ENCODE measurements at places on chromosomes 2 and 18.
A peak's percentile ranks its signal among the peaks of the same experiment; 100 is the strongest.

GRCh38 chr2:173323371-173323770 lies 31.3 kb upstream of the CDCA7 start:
- DNase-seq, result no peak

DNA sequence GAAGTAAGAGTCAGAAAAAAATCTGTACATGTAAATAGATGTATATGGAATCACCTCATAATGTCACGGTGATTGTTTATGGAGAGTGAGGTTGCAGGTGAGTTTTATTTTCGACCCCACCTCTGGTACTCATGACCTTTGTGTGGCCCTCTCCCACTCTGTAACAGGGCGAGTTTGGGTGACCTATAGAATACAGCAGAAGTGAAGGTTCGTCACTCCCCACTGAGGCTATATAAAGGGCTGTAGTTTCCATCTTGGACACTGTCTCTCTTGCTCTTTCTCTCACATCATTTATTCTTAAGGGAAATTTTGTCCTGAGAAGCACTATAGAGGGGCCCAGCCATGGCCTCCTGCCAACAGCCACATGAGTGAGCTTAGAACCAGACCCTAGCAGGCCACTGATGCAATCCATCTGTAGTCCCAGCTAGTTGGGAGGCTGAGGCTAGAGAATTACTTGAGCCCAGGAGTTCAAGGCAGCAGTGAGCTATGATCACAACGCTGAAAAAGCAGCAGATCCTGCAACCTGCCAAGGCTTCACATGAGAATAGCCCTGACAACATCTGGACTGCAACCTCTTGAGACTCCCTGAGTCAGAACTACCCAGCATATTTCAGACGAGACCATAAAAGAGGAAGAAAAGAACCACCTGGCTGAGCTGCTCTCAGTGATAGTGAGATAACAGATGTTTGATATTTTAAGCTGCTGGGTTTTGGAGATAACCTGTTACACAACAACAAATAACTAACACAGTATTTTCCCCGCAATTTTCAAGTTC lies 74.3 kb upstream of the SLC1A4 start:
- DNase-seq, result peak; percentile 37

GRCh38 chr2:26346454-26347053 lies at the start of gene ADGRF3:
ADGRF3 (minus strand) TSS chr2:26346789; CDS start chr2:26346234, 555 bp downstream.
- DNase-seq, result peak; percentile 75

- DNase-seq, result no peak
Observed at GRCh38 chr18:50071397-50071796, 123.5 kb downstream of the MYO5B start.

DNA sequence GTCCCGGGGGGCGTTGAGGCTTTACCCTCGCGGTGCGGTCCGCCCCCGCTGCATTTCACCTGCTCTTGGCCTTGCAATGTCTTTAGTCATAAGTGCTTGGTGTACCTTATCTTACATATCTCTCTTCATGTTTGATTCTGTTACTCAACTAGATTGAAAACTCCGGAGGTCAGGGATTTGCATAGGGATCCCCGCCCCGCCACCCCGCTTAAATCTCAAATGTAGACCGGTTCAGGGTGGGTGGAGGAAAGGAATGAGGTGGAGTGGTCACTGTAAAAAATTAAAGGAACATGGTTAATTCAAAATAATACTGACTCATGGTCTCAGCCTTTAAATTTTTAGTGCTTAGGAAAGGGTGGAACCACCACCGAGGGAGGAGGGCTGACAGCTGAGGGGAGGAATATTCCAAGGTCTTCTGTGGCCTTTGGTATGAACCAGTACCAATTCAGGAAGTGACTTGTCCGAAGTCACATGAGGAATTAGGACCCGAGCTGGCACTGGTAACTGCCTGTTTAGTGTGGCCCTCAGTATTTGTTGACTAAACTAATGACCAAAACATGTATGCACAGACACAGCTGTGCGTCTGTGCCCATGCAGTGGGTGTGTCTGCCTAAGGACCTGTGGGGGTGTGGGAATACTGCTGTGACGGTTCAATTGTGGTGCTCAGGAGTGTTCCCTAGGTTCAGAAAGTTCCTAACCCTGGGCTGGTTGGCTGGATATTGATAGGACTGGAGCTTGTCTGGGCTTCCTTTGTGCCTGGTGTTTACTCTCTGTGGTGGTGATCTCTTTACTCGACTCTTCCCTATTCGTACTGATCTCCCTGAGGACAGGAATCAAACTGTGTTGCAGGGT lies 1.0 kb downstream of the PLEKHB2 start:
- DNase-seq, result peak; percentile 49

DNA sequence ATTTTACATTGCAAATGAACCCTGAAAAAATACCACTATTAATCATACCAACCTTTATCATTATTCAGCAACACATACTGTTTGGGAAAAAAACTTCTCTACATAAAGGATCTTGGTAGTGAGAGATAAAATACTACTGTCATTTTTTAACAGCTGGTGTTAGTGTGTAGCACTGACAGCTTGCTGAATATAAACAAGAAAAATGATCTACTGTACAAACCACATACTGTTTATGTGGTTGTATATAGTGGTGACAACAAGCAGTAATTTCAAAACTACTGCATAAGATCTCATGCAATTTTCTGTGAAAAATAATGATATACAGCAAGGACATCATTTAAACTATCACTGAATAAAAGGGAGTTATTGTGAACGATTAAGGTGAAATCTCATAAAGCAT lies 601.2 kb downstream of the LRP1B start:
- no peak for DNase-seq

DNA sequence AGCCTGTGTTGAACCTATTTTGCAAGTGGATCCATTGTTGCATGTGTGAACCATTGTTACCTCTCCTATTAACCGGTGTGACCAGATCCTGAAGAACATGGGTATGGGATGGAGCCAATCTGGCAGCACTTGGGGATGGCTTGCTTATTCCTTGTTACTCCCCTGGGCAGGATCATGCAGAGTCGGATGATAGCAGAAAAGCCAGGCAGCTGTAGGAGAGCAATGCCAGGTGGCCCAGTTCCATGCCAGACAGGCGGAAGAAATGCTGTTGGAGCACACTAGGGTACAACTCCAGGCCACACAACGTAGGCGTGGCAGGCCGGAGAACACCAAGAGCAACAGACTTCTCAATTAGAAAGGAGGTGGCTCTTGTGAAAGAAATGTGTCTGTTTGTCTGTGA lies 16.3 kb upstream of the MYO1B start:
- DNase-seq, result no peak

- no peak for DNase-seq
Observed at GRCh38 chr2:206935991-206936842, 3.1 kb upstream of the CPO start.

DNA sequence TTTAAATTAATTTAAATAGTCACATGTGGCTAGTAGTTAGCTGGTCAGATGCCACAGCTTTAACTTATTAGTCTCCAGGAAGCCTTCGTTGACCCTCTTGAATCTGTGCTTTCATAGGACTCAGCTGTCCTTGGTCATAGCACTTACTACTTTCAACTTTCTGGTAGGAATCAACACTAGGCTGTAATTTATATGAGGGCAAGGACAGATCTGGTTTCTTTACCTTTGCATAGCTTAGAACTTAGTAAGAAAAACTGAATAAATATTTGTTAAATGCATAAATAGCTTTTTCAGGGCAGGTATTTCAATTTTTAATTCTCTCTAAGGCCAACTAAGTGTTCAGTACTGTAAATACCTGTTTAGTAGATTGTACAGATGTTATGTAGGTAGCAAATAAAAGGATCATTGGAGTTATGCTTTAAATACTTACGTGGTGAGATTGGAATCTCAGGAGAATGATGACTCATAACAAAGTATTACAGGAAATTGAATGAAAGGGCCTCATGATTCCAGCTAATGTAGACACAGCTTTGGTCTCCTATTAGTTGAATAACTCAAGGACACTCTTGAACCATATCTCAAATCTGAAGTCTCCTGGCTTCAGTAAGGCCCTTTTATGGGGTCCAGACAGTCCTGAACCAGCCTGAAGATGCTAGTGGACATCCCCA lies 2.6 kb downstream of the CLIP4 start:
- DNase-seq, result no peak

GRCh38 chr2:166171216-166171615 lies 43.4 kb upstream of the SCN1A start:
- DNase-seq, result no peak

DNA sequence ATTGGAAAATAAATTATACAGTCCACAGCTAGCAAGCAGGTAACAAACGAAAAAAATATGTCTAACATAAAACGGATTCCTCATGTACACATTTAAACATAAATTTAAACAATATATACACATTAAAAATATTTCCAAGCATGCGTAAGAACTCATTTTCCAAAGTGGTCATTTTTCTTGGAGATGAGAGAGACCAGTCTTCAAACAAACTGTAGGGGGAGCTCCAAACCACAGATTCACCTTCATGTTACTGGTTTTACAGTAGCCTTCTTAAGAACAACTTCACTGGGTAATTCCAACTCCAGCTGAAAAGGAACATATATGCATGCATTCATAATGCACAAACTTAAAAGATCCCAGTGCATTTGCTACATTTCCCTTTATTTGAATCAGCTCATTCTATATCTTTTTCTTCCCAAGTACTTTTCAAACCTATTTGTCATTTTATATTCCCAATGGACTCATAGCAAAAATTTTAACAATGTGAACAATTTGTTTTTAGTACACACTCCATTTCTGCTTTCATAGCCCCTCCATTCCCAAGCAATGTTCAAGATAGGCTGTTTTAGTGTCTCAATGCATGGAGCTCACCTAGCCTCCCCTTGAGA lies 4.7 kb upstream of the STAMBP start:
- peak; percentile 84 for DNase-seq

GRCh38 chr2:241950413-241951315 lies 81.1 kb downstream of the RTP5 start:
- peak; percentile 57 for DNase-seq

DNA sequence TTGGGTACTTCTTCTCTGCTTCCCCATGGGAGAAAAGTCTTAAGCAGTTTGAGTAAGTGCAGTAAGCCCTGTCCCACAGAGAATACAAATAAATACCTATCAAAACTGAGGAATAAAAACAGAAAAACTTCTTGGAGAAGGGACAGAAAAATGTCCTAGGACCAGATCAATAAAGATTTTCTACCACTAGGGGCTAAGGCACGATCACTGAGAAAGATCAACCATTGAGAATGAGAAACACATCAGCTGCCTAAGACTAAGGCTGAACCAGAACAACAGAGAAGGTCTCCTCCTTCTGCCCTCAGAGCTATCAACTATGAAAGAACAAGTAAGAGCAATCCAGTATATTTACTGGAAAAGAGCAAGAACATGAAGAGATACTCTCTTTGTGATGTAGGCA lies 763.6 kb upstream of the LRRTM1 start:
- no peak for DNase-seq

Data from hematopoietic multipotent progenitor cell treated with erythropoietin and hydrocortisone succinate and interleukin-3 and kit ligand, for 8 days (in vitro differentiated cells).